ENCODE measurements at places on chromosomes 7 and 10. TPM values are rescaled to one million over a fixed set of nuclear protein-coding genes. Genes with fewer than 3 reads are reported as not detected.
A peak's percentile ranks its signal among the peaks of the same experiment; 100 is the strongest.

DNA sequence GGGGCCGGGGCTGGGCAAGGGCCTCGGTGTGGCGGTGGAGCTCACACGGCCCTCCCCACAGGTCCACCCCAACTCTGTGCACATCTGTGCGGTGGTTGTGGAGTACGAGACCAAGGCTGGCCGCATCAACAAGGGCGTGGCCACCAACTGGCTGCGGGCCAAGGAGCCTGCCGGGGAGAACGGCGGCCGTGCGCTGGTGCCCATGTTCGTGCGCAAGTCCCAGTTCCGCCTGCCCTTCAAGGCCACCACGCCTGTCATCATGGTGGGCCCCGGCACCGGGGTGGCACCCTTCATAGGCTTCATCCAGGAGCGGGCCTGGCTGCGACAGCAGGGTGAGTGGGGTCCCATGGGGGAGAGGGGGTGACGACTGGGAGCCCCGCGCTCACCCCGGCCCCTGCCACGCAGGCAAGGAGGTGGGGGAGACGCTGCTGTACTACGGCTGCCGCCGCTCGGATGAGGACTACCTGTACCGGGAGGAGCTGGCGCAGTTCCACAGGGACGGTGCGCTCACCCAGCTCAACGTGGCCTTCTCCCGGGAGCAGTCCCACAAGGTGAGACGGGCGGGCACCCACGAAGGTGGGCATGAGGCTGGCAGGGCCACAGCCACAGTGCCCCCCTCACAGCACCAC lies 8.8 kb downstream of the TMEM120A start:
- peaks cover 11% of the 10 kb centered on the region for H3K36me3 ChIP-seq
- H3K4me1 ChIP-seq: peaks cover 18% of the 10 kb centered on the region
- DNase-seq: no peak
- H3K27ac ChIP-seq: no peak overlapping the region
- H3K4me3 ChIP-seq: no peak overlapping the region

DNA sequence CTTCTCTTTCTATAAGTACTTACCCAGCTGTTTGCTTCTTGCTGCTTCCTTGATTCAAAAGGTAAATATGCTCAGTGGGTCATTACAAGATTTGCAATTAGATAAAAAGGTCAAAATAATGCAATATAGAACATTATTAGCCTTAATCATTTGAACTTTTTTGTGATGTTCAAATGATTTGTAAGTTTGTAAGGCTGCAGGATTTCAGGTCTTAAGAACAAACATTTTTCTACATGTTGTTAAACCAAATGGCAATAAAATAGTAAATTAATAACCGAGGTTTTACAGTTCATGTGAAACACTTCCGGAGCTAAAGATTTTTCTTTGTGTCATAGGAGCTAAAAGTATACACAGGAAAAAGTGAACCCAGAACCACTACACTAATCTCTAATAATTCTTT lies 16.2 kb upstream of the SCIN start:
- no peak overlapping the region for H3K27ac ChIP-seq
- H3K27me3 ChIP-seq: no peaks in the 10 kb centered on the region
- H3K4me3 ChIP-seq: no peak overlapping the region
- H3K4me1 ChIP-seq: no peaks in the 10 kb centered on the region
- no peaks in the 10 kb centered on the region for H3K36me3 ChIP-seq

- H3K36me3 ChIP-seq: no peaks in the 10 kb centered on the region
- peaks cover 43% of the 10 kb centered on the region for H3K27me3 ChIP-seq
- no peak overlapping the region for H3K4me3 ChIP-seq
- no peak overlapping the region for H3K27ac ChIP-seq
- no peak for DNase-seq
- no peaks in the 10 kb centered on the region for H3K4me1 ChIP-seq
Measured at GRCh38 chr10:94292434-94293090, 70.2 kb downstream of the NOC3L start.

DNA sequence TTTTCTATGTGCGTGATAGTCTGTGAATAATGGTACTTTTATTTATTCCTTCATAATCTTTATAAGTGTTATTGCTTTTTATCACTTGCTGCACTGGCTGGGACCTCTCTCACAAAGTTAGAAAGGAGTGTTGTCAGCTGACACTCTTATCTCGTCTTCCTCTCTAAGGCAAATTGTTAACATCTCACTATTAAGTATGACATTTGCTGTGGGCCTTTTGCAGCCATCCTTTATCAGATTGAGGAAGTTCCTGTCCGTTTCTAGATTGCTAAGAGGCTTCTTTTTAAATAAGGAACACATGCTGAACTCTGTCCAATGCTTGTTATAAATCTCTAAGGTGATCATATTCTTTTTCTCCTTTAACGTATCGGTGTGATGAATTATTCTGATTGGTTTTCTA lies 27.4 kb upstream of the DIP2C start:
- no peaks in the 10 kb centered on the region for H3K4me1 ChIP-seq
- H3K4me3 ChIP-seq: no peak overlapping the region
- DNase-seq: no peak
- H3K27me3 ChIP-seq: peaks cover 6% of the 10 kb centered on the region

ADAP1 gene
- 14.5 TPM for total RNA-seq

- H3K36me3 ChIP-seq: no peaks in the 10 kb centered on the region
- DNase-seq: no peak
- no peaks in the 10 kb centered on the region for H3K27me3 ChIP-seq
- H3K27ac ChIP-seq: no peak overlapping the region
- H3K4me1 ChIP-seq: no peaks in the 10 kb centered on the region
Measured at GRCh38 chr10:95327367-95327766, 36.6 kb upstream of the PDLIM1 start.

GRCh38 chr7:17786314-17786852 lies 153.9 kb downstream of the SNX13 start:
- peaks cover 2% of the 10 kb centered on the region for H3K36me3 ChIP-seq
- H3K27ac ChIP-seq: no peak overlapping the region
- H3K4me1 ChIP-seq: no peaks in the 10 kb centered on the region
- H3K27me3 ChIP-seq: no peaks in the 10 kb centered on the region

DNA sequence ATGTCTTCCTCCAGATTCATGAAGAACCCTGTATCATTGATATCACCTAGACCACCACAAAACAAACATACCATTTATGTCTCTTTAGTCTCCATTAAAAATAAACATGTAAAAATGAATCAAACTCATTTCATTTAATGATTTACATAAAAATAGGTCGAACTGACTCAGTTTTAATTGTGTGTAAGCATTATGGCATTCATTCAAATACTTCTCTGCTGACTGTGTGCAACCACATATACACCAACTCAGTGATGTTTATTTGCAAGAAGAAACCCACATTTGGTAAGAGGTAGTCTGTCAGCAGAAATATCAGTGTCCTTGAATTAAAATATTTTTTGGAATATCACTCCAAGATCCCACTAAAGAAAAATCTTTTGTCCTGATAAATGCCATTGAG lies 30.5 kb downstream of the ABCB1 start:
- H3K27ac ChIP-seq: no peak overlapping the region
- peaks cover 6% of the 10 kb centered on the region for H3K4me1 ChIP-seq
- H3K4me3 ChIP-seq: no peak overlapping the region
- H3K27me3 ChIP-seq: no peaks in the 10 kb centered on the region
- DNase-seq: no peak
- peaks cover 13% of the 10 kb centered on the region for H3K36me3 ChIP-seq

GRCh38 chr10:38050212-38050611 lies 39.7 kb downstream of the ZNF33A start:
- no peak overlapping the region for H3K4me3 ChIP-seq
- no peak for DNase-seq
- H3K36me3 ChIP-seq: peaks cover 78% of the 10 kb centered on the region
- H3K27ac ChIP-seq: no peak overlapping the region

DNA sequence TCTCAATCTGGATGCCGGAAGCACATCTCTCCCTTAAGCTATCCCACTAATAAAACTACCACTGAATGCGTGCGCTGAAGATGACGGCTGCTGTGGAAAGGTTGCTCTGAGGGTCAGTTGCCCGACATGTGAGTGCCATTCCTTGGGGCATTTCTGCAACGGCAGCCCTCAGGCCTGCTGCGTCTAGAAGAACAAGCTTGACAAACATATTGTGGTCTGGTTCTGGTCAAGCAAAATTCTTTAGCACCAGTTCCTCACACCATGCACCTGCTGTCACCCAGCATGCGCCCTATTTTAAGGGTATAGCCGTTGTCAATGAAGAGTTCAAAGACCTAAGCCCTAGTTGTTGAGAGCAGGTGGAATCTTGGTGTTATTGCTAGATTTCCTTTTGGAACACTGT lies 184.2 kb downstream of the SRPK2 start:
- H3K4me3 ChIP-seq: no peak overlapping the region
- no peak overlapping the region for H3K27ac ChIP-seq
- peaks cover 52% of the 10 kb centered on the region for H3K4me1 ChIP-seq
- H3K27me3 ChIP-seq: no peaks in the 10 kb centered on the region
- H3K36me3 ChIP-seq: peaks cover 24% of the 10 kb centered on the region

HTR5A gene
- not detected for total RNA-seq

GRCh38 chr7:150556521-150557138 lies 10.6 kb upstream of the GIMAP4 start:
- H3K27me3 ChIP-seq: no peaks in the 10 kb centered on the region
- H3K27ac ChIP-seq: peak overlapping the region; percentile 98
- no peak for DNase-seq
- H3K4me1 ChIP-seq: peaks cover 87% of the 10 kb centered on the region
- peak overlapping the region; percentile 84 for H3K4me3 ChIP-seq

DNA sequence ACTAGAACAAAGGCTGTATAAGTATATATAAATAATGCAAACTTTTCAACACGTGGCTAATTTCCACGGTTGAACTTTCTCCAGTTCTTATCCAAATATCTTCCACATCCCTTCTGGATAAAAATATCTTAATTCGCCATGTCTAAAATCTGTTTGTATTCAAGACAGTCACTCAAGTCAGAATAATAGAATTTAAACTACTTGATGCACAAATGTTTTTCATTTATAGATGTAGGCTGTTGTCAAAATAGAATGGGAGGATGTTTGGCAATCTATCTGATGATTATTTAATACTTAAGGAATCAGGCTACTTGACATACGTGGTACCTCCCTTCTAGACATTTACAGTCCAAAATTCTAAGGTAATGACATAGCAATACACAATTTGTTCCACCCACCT lies 204.3 kb downstream of the TWIST1 start:
- no peaks in the 10 kb centered on the region for H3K27me3 ChIP-seq
- no peak for DNase-seq
- no peak overlapping the region for H3K4me3 ChIP-seq
- H3K4me1 ChIP-seq: no peaks in the 10 kb centered on the region

POLL gene
- 44.0 TPM for total RNA-seq

PDE6C gene
- not detected for total RNA-seq

CYP2C19 gene
- total RNA-seq: not detected

DNA sequence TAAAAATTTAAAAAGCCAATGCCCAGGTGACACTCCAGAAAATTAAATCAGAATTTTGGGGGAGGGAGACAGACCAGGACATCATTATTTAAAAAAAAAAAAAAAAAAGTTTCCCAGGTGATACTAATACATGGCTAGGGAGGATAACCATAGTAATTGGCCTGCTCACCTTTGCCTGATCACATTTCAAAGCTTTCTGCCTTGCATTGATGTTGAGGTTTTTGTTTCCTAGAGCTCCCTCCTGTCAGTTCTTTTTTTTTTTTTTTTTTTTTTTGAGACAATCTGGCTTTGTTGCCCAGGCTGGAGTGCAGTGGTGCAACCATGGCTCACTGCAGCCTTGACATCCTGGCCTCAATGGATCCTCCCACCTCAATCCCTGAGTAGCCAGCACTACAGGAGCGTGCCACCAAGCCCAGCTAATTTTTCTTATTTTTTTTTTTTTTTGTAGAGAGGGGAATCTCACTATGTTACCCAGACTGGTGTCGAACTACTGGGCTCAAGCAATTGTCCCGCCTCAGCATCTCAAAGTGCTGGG lies 38.1 kb downstream of the CPED1 start:
- H3K36me3 ChIP-seq: peaks cover 3% of the 10 kb centered on the region
- no peak overlapping the region for H3K4me3 ChIP-seq
- no peak overlapping the region for H3K27ac ChIP-seq
- H3K4me1 ChIP-seq: no peaks in the 10 kb centered on the region

SPDYE8 gene
- not detected for total RNA-seq

GRCh38 chr7:100372256-100372655 lies 1.0 kb upstream of the PILRA start:
- peak overlapping the region; percentile 58 for H3K4me3 ChIP-seq
- H3K36me3 ChIP-seq: peaks cover 5% of the 10 kb centered on the region
- H3K27ac ChIP-seq: peak overlapping the region; percentile 65
- DNase-seq: no peak
- H3K4me1 ChIP-seq: peaks cover 45% of the 10 kb centered on the region

- no peak overlapping the region for H3K27ac ChIP-seq
- peaks cover 23% of the 10 kb centered on the region for H3K27me3 ChIP-seq
- no peaks in the 10 kb centered on the region for H3K36me3 ChIP-seq
- no peak for DNase-seq
- H3K4me3 ChIP-seq: no peak overlapping the region
Measured at GRCh38 chr10:98675902-98676301, 229.2 kb upstream of the HPS1 start.

DNA sequence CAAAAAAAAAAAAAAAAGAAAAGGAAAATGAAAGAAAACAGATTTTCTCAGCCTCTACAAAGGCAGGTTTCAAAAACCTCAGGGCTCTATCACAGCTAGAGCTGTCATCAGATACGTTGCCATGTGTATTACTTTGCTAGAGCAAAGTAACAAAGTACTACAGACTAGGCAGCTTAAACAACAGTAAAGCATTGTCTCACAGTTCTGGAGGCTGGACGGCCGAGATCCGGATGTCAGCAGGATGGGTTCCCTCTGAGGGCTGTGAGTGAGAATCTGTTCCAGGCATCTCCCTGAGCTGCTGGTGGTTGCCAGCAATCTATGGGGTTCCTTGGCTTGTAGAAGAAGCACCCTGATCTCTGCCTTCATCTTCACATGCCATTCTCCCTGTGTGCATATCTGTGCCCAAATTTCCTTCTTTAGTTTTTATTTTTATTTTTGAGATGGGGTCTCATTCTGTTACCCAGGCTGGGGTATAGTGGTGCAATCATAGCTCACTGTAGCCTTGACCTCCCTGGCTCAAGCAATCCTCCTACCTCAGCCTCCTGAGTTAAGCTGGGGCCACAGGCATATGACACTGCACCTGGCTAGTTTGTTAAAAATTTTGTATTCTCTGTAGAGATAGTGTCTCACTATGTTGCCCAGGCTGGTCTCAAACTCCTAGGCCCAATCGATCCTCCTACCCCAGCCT lies 48.9 kb upstream of the KDM7A start:
- H3K4me3 ChIP-seq: no peak overlapping the region
- DNase-seq: peak; percentile 38
- H3K27me3 ChIP-seq: no peaks in the 10 kb centered on the region
- H3K4me1 ChIP-seq: peaks cover 68% of the 10 kb centered on the region
- H3K27ac ChIP-seq: peak overlapping the region; percentile 93

DNA sequence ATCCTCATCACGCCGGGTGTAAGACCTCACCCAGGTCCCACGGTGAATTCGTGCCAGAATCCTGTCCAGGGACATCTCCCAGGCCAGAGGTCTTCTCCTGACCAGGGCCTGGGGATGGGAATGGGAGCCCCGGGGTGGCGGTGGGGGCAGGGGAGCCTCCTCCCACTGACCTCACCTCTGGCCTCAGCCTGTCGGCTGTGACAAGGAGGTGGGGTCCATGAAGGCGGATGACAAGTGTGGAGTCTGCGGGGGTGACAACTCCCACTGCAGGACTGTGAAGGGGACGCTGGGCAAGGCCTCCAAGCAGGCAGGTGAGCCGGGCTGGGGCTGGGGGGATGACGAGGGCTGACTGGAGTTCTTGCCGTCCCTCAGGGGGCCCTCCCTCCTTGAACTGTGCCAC lies 41.3 kb downstream of the TBATA start:
- DNase-seq: no peak
- peaks cover 14% of the 10 kb centered on the region for H3K4me1 ChIP-seq
- H3K27me3 ChIP-seq: no peaks in the 10 kb centered on the region

GRCh38 chr10:57579926-57580325 lies 687.8 kb downstream of the IPMK start:
- no peak overlapping the region for H3K27ac ChIP-seq
- no peaks in the 10 kb centered on the region for H3K36me3 ChIP-seq
- H3K27me3 ChIP-seq: no peaks in the 10 kb centered on the region
- no peaks in the 10 kb centered on the region for H3K4me1 ChIP-seq
- no peak for DNase-seq

- H3K27me3 ChIP-seq: peaks cover 19% of the 10 kb centered on the region
- DNase-seq: no peak
- H3K36me3 ChIP-seq: peaks cover 8% of the 10 kb centered on the region
Measured at GRCh38 chr7:41711283-41712064, 8.6 kb upstream of the INHBA start.
